ENCODE measurements at places on chromosomes 5 and 9.

- no peak for DNase-seq
Observed at GRCh38 chr9:122226758-122227574, 1.8 kb downstream of the LHX6 start.

- DNase-seq, result no peak
Observed at GRCh38 chr5:61687371-61687770, 355.3 kb downstream of the ZSWIM6 start.

DNA sequence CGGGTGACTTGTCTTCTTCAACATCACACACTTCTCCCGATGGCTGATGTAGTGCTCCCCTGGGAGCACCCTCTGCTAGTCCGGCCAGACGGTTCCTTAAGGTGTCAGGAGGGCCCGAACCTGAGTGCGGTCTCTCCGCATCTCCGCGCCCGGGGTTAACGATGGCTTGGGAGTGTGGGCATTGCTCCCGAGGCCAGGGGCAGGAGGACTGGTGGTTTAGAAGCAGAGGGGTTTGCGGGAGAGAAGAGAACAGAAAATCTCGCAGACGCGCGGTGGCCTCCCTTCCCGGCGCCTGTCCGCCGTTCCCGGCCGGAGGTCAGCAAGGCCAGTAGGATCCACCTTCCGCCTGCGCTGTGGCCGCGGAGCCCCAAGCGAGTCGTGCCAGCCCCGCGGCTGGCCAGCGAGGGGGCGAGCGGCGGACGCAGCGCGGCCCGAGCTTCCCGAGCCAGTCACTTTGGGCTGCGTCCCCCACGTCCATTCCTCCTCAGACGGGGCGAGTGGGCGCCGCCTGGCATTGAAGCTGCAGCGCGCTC is 700 bp downstream of the CDO1 start:
- no peak for DNase-seq

DNA sequence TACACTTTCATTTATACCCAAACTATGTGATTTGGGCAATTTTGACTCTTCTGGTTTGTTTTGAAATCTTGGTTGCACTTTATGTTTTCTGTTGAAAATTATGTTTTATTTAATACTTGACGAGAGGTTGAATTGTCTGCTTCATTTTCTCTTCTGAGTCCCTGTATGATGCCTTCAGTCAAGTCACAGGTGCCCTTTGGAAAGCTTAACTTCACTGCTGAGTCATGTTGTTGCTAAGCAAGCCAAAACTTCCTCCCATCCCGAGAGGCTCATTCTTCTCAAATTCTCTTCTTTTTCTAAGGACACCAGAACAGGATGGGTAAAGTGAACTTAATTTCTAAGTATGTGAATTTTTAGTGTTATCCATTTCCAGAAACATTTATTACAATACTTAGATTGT is 455.3 kb upstream of the PTGER4 start:
- no peak for DNase-seq

- DNase-seq, result no peak
Observed at GRCh38 chr5:175133185-175133584, 310.8 kb downstream of the DRD1 start.

DNA sequence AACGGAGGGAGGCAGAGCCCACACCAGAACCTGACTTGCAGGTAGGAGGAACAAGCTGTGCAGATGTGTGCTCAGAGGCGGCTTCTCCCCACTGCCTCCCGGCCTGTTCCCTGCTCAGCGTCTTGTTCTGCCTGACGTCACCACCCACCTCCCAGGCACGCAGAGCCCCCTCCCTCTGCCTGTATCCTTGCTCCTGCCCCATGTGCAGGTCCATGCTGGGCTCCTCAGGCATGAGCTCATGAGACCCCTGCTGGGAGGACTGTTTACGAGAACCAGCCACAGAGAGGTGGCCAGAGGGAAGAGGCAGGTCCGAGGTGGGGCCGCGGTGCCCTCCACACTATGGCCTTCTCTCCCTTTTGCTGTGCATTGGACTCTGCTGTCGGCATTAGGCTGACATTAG is 45.5 kb downstream of the SLC6A3 start:
- DNase-seq, result no peak

- DNase-seq, result no peak
Observed at GRCh38 chr5:153515301-153515700, 24.8 kb downstream of the GRIA1 start.

DNA sequence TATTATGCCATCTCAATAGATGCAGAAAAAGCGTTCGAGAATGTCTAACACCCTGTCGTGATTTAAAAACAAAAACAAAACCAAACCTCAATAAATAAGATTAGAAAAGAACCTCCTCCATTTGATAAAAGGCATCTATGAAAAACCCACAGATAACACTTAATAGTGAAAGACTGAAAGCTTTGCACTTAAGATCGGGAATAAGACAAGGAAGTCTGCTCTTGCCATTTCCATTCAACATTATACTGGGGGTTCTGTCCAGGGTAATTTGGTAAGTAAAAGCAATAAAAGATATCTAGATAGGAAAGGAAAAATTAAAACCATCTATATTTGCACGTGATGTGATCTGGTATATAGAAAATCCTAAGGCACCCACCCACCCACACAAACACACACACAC is 7.3 kb upstream of the EXOSC3 start:
- DNase-seq, result no peak

DNA sequence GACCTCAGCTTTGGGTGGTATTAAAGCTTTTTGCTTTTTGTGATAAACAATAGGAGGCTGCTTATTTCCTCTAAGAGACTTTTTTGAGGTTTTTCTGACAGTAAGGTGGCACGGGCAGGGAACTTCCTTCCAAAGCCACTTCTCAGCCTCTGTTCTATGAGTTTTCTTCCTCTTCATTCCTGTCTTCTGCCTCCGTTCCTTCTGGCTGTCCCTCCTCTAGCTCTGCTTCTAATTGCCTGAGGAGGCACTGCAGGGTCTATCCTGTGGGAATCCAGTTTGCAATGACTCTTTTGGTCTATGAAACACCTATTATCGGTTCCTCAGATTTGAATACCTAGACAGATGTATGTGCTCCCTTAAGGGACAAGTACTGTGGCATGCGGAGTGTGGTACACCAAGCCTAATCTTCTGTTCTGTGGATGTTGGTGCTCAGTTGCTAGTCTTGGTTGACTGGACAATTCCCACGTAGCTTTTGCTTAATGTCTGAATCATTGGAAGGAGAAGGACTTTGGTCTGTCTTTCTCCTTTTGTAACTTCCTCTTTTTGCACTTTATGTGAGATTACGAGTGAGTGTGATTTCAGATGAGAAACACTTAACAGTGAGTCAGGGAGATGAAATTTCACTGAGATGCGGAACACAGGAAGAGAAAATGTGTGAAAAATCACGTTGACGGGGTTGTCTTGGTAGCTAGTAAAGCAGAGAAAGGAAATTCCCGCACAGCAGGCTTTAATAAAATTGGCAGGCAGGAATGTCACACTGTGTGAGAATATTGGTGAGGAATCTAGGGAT is 305.2 kb downstream of the EFNA5 start:
- DNase-seq, result no peak

GRCh38 chr9:137148661-137149060 is 9.7 kb downstream of the GRIN1 start:
- no peak for DNase-seq
